ENCODE measurements at places on chromosomes 2 and 18.

GRCh38 chr18:57918601-57919000 lies 115.5 kb upstream of the ATP8B1 start:
- DNase-seq: no peak

DNA sequence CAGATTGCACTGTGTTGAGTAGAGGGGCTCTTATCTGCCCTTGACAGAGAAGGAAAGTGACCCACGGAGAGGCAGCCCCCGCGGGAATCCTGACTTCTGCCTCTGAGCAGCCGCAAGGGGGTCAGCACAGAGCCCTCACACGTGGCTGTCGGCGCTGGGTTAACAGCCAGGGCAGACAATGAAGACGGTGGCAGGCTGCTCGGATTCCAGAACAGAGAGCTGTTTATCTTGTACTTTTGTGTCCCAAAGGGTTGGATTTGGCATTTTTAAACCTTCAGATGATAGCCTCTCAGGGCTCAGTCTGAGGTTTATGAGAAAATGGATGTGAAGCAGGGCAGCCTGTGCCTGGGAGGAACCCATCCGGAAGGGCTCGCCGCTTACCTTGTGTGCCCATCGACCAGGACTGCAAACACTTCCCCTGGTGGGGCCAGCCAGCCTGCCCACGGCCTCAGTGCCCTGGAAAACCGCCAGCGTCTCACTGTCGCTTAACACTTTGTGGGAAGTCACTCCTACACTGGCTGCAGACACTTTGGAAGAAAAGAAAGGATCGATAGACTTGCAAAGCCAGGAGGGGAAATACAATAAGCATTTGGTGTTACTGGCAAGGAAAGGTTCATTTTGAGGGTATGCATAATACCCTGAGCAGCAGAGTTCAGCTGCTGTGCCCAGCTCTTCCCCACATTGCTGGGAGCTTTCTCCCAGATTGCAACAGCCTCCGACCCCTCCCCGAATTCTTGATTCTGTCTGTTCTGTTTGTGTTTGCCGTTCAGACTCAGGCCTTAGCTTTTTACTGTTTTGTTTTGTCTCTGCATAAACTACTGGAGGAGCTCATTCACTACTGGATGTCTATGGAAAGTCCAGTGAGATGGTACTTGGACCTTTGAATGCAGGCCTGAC lies 325.3 kb upstream of the MYT1L start:
- DNase-seq: no peak

DNA sequence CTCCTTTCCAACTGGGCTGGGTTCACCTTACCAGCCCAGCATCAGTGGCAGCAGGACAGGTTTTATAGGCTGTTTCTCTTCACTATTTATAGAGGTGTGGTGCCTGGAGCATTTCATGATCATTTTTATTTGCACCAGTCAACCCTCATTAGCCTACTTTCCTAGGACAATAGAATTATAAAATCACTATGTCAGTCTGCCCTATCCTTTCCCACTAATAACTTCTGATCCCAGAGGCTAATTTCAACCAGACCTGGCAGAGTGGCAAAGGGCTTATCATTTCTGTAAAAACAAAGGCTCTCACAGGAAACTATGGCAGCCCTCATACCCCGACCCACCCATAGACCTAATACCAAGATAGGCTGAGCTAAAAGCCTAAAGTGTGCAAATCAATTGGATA lies 243.5 kb upstream of the TMEFF2 start:
- DNase-seq: no peak

DNA sequence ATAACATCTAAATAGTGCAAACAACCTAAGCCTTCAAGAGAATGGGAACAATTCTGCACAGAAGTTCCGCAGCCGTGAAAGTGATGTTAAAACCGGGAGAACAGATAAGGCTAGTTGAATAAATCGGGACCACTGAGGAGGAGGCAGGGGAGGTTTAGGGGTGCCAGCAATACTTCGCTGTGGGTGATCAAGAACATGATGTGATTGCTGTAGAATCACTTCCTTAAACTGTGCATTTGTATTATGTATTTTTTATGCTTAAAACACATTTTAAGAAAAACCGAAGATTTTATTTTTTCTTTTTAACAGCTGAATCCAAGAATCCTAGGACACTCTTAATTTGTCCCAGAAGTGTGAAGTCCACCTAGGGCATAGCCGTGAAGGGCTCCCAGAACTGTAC lies 33.6 kb downstream of the TTC32 start:
- no peak for DNase-seq

GRCh38 chr18:76351961-76352581 lies 143.0 kb downstream of the ZNF516 start:
- DNase-seq: no peak

DNA sequence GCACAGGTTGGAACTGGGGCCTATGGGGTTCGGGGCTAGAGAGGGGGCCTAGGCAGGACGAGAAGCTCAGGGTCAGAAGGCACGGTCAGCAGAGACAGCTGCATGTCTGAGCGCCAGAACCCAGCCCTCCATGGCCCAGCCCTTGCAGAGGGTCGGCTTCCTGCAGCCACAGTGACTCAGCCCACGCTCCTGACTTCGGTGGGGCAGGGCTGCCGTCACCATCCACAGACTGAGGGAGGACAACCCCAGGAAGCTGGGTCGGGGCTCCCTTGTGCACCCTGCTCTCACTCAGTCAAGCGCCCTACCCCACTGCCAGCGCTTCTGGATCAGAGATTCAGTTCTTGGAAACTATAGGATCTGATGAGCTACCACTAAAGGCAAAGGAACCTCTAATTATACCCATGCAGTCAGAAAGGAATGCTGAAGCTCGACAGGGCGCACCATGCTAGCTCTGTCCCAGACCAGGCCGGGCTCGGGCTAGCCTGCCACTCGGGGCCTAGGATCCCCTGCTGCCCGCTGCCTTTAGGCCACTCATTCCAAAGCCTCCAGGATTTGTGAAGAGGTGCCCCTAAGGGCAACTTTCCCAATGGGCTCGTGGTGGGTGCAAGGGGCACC lies 3.0 kb downstream of the ACTR1B start:
- no peak for DNase-seq

DNA sequence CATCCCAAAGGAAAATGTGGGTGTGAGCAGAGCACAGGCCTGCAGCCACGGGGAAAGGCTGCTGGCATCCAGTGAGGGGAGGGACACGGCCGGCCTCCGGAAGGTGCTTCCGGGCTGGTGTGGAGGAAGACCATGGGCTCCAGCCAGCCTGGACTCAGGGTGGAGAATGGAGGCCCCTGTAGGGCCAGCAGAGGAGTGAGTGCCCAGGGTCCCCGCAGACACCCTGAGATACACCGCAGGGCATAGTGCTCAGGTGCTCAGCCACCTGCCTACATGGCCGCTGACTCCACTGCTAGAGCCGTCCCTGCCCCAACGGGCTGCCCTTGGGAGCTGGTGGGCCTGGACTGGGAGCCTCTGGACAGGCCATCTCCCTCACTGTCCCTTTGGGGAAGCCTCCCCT lies 28.5 kb upstream of the SNTG2 start:
- no peak for DNase-seq

Measured in activated CD8-positive, alpha-beta memory T cell treated with anti-CD3 and anti-CD28 coated beads for 1 hour (primary cell).